ENCODE measurements at places on chromosomes 7 and 10.

- no peak for DNase-seq
These were observed 606.0 kb upstream of the GHITM start for GRCh38 chr10:83533290-83533689.

DNA sequence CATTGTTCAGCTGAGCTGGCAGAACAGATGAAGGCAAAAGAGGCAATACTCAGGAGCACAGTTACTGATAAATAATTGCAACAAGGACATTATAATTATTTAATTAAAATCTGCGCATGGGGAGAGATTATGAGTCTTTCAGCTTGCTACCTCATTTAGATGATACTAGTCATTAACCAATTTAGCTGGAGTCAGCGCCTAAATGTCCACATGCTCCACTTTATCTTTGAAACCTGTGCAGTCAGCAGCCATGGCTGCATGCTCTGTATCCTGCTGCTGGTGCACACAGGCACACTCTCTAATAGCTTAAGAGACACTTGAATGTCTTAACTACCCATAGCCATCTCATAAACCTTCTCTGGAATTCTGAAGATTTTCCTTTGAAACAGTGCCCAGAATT lies 196.8 kb downstream of the PPP1R3A start:
- no peak for DNase-seq

GRCh38 chr7:25238066-25238725 lies 9.9 kb upstream of the NPVF start:
- no peak for DNase-seq

GRCh38 chr10:101143345-101143630 lies 12.2 kb downstream of the TLX1 start:
- DNase-seq = no peak

DNA sequence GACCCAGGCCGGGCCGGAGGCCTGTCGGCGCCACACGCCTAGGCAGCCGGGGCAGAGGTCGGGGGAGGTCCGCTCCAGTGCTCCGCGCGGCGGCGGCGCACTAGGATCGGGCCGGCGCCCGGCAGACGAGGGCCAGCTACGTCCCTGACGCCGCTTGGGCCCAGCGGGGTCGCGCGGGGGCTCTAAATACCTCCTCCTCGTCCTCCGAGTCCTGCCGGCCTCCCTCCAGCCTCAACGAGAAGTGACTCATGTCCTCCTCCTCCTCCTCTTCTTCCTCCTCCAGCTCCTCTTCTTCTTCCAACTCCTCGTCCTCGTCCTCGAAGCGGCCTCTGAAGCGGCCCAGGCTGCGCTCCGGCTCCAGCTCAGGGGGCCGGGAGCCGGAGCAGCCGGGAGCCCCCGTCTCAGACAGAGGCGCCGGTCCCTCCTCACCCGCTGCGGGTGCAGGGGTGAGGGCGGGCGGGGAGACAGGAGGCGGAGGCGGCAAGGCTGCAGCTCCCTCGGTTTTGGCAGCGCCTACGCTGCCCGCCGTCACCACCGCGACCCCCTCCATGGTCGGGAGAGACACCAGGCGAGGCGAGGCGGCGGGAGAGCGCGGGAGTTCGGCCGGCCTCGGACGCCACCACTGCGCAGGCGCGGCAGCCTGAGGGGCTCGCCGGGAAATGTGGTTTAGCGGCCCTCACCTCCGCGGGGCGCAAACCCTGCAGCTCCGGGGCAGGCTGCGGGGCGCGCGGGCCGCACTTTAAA lies at the start of gene PCGF6:
Gene PCGF6 (minus strand): TSS at position 624 of the 744 bp plus-strand sequence. CDS start 74 bp downstream, at position 550.
- no peak for DNase-seq

DNA sequence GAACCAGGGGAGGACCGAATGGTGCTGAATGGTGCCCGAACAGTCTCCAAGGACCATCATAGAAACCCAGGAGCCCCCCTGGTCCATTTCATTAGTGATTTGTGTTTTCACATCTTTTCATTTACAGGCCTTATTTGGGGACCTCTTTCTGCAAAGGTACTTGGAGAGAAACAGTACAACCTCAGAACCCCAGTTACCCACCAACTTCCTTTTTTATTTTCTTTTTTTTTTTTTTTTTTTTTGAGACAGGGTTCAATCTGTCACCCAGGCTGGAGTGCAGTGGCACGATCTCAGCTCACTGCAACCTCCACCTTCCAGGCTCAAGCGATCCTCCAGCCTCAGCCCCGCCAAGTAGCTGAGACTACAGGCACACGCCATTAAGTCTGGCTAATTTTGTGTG lies 13.0 kb upstream of the ELN start:
- no peak for DNase-seq

DNA sequence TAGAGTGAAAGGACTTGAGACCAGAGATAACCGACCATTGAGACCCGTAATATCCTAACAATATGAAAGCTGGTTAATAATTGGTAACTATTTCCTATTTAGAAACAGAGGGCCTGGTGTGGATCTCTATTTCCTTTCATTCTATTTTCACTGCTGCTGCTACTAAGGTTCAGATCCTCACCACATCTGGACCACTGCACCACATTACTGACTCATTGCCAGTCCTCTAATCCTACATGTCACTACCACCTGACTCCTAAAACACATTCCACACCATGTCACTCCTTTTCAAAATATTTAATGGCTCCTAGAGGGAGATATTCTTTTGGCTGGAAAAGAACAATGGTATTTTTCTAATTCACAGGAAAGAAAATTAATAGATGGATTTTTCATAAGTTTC lies 6.4 kb downstream of the USP54 start:
- no peak for DNase-seq

DNA sequence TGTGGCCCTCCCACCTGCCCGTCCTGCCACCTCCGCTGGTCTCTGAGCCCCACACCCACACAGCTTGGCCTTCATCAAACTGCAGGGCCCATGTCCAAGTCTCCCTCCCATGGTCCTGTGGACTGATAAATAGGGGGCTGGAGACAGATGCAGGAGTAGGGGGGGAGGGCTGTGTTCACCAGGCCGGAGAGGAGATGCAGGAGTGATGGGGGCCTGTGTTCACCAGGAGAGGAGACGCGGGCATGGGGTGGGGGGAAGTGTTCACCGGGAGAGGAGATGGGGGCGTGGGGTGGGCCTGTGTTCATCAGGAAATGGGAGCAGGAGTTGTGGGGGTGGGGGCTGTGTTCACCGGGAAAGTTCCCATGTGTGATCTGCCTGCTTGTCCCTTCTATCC lies 37.0 kb downstream of the JAKMIP3 start:
- DNase-seq = no peak

DNA sequence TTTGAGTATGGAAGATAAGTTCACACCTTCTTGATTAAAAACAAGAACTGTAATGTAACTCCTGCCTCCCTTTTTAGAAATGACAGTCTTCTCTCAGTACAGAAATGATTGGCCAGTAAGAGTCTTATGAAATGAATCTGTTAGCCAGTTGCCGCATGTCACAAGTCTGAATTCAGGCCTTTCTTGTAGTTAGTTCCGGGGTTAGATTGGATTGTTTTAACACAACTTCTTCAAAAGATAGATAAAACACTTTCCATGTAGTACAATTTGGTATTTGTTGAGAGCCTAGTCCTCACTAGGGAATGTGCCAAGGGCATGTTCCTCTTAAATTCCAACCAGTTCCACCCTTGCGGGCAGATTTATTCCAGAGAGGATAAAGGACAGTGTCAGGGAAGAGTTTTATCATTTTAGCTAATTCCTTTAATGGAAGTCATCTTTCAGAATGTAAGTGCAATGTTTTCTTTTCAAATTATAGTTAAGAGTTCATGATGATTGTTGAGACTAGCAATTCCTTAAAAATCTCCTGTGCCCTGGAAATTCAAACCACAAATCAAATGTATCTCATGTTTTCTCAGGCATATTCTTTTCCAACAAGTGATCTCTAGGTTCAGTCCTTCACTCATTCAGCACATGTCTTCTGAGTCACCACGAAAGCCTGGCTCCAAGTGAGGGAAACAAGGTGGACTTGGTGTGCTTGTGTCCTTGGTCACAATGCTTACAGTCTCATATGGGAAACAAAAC lies 4.1 kb downstream of the FHIP2A start:
- DNase-seq = no peak

GRCh38 chr10:43255634-43256431 lies 11.0 kb downstream of the RASGEF1A start:
- DNase-seq = no peak

- no peak for DNase-seq
These were observed 37.1 kb downstream of the COL13A1 start for GRCh38 chr10:69838853-69839252.

- DNase-seq = no peak
These were observed 972 bp downstream of the ORC5 start for GRCh38 chr7:104206841-104207240.

- DNase-seq = no peak
These were observed 165.2 kb downstream of the RELN start for GRCh38 chr7:103824251-103824650.

DNA sequence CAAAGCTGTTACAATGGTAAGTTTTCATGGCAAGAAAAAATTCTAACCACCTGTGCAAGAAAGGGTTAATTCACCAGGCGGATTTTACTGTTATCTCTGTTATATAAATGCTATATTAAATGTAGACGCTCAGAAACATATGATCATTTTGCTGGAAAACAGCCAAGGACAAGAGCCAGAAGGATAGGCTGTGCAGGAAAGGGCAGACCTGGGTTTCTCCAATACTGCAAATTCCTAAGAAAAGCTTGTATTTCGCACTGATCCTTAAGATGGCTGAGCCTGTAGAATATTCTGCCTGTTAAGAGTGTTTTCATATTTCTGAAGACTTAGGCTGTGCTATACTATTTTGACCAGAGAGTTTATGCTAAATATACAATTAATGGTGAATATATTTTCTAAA lies 564.1 kb upstream of the KCND2 start:
- no peak for DNase-seq

- DNase-seq = no peak
These were observed 10.1 kb downstream of the NFKB2 start for GRCh38 chr10:102405632-102406031.

DNA sequence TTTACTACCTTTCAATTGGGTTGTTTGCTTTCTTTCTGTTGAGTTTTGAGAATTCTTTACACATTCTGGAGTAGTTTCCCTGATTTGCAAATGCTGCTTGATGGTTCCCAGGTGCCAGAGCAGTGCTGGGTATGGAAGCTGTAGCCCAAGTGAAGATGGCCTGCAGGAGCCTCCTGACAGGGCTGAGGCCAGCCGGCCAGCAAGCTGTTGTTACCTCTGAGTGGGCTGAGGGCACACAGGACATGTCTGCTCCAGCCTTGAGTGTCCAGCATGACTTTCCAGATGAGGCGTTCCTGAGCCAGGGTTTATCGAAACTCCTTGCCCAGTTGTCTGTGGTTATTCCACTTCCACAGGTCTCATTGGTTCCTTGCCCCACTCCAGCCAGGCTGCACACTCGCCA lies 164.6 kb upstream of the TNS3 start:
- no peak for DNase-seq
